ENCODE measurements at places on chromosomes 3 and 15.

DNA sequence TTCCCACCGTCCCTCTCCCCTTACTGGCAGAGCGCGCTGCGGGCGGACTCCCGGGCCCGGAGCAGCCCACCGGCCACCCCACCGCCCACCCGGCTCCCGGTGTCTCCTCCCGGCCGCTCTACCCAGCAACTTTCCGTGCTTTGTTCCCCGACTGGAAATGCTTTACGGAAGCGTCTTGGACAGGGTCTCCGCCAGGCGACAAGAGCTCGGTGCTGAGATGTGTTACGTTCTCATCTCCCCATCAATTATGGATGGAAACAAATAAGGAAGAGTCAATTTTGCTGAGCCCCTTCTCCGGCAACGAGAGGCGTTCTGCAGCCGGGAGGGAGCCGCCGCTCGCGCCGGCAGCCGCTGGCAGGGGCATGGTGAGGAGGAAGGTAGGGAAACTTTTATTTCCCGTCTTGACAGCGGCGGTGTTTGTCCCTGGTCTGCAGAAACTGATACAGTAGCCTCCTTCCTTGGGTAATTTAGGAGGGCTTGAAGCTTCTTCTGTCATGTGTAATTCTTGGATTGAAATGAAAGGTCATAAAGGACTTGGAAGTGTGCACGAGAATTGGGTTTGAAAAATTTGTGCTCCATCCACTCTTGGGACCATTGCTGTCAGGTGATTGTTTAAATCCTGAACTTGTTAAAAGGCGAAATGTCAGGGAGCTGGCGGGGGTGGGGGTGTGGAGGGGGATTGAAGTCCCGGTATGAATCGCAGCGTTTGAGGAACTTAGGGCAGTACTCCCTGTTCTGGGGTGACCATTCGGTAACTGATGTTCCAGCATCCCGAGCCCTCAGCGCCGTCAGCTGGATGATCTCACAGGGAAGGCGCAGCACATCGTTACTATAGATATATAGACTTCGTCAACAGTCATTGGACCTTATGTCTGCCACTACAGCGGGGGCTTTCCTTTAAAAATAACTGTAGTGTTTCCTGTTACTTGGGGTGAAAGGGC is 1.5 kb downstream of the SEMA6D start:
- no peak for DNase-seq

GRCh38 chr3:5004319-5005152 is 25.3 kb downstream of the BHLHE40 start:
- DNase-seq: no peak

DNA sequence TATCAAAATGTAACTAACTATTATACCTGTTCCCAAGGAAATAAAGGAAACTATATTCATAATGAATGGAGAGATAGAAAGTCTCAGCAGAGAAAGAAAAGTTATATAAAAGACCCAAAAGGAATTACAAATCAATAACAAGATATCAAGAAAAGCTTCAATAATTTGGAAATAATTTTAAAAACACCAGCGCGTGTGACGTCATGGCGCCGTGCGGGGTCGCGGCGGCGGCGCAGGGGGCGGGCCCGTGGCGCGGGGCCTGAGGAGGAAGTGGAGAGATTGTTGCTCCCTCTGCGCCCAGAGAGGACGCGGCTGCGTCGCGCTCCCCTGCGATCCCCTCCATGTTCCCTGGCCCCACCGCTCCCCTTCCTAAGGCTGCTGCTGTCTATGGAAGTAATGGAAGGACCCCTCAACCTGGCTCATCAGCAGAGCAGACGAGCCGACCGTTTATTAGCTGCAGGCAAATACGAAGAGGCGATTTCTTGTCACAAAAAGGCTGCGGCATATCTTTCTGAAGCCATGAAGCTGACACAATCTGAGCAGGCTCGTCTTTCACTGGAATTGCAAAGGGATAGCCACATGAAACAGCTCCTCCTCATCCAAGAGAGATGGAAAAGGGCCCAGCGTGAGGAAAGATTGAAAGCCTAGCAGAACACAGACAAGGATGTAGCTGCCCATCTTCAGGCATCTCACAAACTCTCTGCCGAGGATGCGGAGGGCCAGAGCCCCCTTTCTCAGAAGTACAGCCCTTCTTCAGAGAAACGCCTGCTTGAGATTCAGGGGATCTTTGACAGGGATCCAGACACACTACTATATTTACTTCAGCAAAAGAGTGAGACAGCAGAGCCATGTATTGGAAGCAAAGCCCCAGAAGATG is 4.1 kb downstream of the XCR1 start:
- no peak for DNase-seq

DNA sequence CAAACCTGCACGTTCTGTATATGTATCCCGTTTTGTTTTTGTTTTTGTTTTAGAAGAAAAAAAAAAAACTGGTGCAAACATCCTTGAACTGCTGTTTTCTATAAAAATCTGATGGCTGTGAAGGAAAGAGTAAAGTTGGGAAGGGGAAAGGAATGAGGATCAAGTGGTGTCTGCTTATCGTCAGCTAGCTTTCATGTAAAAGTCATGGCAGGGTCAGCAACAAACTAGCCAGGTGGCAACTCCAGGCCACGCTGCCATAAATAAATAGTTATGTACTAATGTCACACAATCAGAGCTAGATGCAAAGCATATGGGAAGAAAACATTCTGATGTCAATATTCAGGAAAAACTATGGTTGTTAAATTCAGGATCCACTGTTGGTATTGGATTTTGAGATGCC is 2.3 kb upstream of the CDIN1 start:
- no peak for DNase-seq

DNA sequence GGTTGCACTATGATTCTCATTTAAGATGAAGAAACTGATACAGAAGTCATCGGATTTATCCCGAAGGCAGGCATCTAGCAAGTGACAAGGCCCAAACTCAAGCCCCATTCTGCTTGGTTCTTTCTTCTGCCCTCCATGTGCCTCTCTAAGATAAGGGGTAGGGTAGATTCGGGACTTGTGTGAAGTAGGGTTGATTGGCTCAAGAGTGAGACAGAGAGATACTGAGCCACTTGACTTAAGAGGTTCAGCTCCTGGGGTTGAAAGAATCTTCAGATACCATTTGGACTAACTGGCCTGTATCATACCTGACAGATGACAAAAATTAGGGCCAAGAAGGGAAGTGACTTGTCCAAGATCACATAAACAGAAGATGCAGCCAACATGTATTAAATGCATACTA is 891 bp downstream of the RFT1 start:
- DNase-seq: no peak

DNA sequence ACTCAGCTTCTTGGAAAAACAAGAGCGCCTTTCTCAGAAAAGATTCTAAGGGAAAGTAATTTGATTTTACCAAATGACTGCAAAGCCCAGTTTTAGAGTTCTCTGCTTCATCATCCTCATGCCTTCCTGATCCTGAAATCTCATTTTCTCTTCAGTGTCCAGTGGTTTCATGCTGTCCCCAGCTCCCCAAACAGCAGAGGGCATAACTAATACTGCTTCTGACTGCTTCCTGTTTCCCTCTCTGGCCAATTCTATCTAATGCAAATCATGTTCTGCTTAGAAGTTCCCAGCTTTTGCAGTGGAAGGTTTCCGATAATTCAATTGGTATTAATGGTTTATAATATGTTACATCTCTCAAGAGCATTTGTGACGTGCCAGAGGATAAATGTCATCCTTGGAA is 161.1 kb downstream of the CLSTN2 start:
- no peak for DNase-seq

GRCh38 chr3:127206611-127207516 is 13.9 kb downstream of the PRR23E start:
- DNase-seq: no peak

- DNase-seq: no peak
Observed at GRCh38 chr3:169659096-169659819, 4.3 kb downstream of the MECOM start.

DNA sequence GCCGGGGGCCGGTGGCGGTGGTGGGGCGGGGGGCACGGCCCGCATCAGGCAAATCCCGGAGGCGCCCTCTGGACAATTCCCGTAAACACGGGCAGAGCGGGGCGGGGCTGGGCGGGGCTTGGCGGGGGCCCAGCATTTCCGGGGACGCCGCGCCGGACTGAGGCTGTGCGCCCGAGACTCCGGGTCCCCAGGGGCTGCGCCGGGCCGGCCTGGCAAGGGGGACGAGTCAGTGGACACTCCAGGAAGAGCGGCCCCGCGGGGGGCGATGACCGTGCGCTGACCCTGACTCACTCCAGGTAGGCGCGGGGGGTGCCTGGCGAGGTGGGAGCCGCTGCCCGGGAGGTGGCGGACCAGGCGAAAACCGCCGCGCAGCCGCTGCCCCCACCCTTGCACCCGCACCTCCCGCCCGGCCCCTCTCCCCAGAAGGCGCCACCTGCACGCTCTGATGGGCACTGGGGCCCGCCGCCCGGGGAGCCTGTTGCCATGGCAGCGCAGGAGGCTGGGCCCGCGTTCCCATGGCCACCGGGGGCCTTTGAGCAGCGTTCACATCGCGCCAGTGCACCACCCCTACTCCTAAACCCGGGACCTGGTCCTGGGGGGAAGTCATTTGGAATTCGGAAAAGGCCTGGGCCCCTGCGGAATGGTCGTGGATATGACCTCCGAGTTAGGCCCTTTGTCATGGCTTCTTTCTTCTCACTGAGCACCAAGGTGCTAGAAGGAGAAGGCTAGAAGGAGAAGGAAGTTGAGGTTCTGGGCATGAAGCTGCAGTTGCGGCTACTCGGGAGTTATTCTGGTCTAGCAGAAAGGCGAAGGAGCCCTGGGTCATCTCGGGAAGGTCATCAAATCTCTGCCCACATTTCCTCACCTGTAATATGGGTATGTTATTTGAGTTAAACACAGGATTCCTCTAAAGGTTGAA is 16.1 kb upstream of the SEMA4B start:
- peak; percentile 51 for DNase-seq

GRCh38 chr15:94972314-94972713 is 741.0 kb downstream of the MCTP2 start:
- DNase-seq: no peak

DNA sequence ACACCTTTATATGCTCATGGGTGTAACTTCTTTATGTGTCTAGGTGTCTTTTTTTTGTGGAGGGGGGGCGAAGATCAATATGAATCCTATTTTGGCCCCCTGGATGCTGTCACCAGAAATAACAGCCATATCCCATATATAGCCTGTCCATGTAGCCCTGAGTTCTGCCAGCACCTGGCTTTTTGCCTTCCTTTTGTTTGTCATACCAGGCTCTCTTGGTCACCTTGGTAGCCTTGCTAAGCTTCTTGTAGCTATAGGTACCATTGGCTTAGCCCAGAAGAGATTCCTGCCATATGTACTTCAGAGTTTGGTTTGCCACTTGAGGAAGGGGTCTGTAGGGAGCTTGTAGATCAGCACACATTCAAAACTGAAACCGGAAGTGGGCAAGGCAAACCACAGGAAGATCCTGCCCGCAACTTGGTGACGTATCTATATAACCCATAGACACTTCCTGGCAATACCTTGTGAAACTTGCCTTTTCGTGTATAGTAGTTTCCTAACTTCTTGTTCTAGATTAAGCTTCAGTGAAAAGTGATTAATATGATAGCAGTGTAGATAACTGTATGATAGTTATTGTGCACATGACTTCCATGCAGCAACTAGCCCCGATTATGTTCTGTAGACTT is 11.9 kb downstream of the RASA2 start:
- DNase-seq: peak; percentile 88

DNA sequence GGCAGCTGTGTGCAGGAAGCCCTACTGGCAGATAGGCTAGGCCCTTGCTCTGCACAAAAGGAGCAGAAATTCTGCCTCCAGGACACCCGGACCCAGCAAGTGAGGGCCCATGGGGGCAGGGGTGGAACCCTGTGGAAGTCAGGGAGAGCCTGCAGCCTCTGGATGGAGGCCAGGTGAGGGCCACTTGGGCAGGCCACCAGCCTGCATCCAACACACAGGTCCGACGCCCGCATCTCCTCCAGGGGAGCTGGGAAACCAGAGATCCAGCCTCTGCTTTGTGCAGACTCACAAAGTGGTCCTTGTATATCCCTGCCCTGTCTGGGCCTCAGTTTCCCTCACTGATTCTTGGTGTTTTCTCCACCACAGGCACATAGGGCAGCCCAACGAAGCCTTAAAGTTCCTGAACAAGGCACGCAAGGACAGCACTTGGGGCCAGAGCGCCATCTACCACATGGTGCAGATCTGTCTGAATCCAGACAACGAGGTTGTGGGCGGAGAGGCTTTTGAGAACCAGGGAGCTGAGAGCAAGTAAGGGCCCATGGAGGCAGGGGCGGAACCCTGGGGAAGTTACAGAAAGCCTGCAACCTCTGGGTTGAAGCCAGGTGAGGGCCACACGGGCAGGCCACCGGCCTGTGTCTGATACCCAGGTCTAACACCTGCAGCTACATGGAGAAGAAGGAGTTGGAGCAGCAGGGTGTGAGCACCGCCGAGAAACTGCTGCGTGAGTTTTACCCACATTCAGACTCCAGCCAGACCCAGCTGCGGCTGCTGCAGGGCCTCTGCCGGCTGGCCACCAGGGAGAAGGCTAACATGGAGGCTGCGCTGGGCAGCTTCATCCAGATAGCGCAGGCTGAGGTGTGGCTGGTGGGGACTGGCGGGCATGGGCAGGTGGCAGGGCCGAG is 16.6 kb downstream of the CSRNP1 start:
- DNase-seq: no peak

DNA sequence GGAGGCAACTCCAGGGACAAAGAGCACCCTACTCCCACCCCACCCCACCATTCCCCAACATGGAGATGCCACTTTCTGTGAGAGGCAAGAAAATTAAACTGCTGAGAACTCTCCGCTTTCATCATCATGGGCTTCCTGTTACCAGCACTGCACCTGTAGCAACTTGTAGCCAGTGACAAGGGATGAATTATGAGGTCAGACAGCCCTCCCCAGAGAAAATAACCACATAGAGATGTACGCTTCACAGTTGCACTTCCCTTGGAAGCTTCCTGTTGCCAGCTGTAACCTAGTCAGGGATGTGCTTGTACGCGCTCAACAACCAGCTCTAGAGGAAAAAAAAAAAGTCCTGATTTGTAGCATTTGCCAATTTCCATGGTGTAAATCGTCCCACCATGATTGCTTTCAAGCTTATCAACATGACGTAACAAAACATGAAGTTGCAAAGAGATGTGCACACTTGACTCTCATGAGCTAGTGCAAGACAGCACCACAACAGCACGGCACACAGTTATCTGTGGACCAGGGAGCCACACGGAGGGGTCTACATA is 145.4 kb downstream of the RAB11A start:
- DNase-seq: no peak

DNA sequence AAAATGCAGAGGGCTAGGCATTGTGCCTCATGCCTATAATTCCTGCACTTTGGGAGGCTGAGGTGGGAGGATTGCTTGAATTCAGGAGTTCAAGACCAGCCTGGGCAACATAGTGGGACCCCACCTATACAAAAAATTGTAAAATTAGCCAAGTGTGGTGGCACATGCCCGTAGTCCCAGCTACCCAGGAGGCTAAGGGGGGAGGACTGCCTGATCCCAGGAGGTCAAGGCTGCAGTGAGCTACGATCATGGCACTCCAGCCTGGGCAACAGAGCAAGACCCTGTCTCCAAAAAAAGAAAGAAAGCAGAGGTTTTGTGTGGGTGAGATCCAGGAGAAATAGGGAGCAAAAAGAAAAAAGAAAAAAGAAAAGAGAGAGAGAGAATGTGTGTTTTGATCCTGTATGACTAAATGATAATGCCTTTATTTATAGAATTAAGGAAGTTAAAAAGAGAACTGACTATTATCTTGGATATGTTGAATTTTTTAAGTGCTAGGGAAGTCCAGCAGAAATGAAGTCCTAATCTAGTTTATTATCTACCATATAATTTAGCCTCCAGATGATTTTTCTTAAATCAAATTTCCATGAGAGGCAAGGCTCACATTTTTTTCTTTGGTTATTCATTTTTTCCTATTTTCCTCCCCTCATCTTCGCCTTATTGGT is 4.8 kb downstream of the TTBK2 start:
- no peak for DNase-seq
